ENCODE measurements at places on chromosomes 2 and 18. TPM values are rescaled to one million over a fixed set of nuclear protein-coding genes. Genes with fewer than 3 reads are reported as not detected.

GRCh38 chr2:235045336-235045972 lies 93.6 kb downstream of the SH3BP4 start:
- H3K4me3 ChIP-seq: no peak overlapping the region
- no peaks in the 10 kb centered on the region for H3K27me3 ChIP-seq
- no peak overlapping the region for H3K27ac ChIP-seq
- H3K36me3 ChIP-seq: peaks cover 9% of the 10 kb centered on the region

DNA sequence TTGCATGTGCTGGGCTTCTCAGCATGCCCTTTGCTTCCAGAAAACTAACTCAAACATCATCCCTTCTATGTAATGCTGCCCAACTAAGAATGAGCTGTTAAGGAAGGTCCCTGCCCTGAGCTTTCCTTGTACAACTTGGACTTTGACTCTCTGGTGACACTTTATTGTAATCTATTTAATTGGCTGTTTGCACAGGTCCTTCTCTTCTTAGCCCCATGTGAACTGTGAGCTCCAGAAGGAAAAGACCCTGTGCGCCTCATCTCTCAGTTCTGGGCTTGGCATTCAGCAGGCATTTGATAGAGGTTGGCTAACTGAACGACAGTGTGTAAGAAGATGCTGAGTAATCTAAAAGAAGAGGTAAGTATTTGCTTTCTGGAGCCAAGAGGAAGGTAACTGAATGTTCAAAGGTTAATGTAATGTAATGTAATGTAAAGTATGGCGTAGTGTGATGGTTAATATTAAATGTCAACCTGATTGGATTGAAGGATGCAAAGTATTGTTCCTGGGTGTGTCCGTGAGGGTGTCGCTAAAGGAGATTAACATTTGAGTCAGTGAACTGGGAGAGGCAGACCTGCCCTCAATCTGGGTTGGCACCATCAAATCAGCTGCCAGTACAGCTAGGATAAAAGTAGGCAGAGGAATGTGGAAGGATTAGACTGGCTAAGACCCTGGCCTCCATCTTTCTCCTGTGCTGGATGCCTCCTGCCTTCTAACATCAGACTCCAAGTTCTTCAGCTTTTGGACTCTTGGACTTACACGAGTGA lies 60.8 kb upstream of the CCDC195 start:
- no peaks in the 10 kb centered on the region for H3K27me3 ChIP-seq
- no peak overlapping the region for H3K4me3 ChIP-seq
- DNase-seq: no peak
- H3K36me3 ChIP-seq: peaks cover 39% of the 10 kb centered on the region

GRCh38 chr2:104919127-104919526 lies 65.2 kb downstream of the POU3F3 start:
- no peaks in the 10 kb centered on the region for H3K36me3 ChIP-seq
- no peak overlapping the region for H3K4me3 ChIP-seq
- no peak for DNase-seq
- H3K27ac ChIP-seq: no peak overlapping the region

- H3K36me3 ChIP-seq: no peaks in the 10 kb centered on the region
- no peaks in the 10 kb centered on the region for H3K27me3 ChIP-seq
- H3K4me1 ChIP-seq: no peaks in the 10 kb centered on the region
- no peak overlapping the region for H3K27ac ChIP-seq
These were observed 348.1 kb downstream of the CLIP4 start for GRCh38 chr2:29463181-29463900.

GRCh38 chr2:81363800-81364199 lies 1059.2 kb upstream of the LRRTM1 start:
- no peaks in the 10 kb centered on the region for H3K36me3 ChIP-seq
- no peaks in the 10 kb centered on the region for H3K27me3 ChIP-seq
- no peak overlapping the region for H3K4me3 ChIP-seq
- H3K4me1 ChIP-seq: no peaks in the 10 kb centered on the region
- H3K27ac ChIP-seq: no peak overlapping the region
- DNase-seq: no peak

DNA sequence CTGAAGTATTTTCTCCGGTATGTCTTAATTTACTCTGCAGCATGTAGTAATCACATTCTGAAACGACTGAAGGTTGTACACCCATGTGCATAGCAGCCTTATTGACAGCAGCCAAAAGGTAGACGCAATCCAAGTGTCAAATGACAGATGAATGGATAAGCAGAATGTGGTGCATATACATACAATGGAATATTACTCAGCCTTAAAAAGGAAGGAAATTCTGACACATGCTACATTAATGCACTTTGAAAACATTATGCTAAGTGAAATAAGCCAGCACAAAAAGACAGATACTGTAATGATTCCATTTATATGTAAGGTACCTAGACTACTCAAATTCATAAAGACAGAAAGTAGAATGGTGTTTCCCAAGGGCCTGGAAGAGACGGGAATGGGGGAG lies 88.0 kb upstream of the EFEMP1 start:
- no peaks in the 10 kb centered on the region for H3K36me3 ChIP-seq
- no peak overlapping the region for H3K4me3 ChIP-seq
- peaks cover 3% of the 10 kb centered on the region for H3K4me1 ChIP-seq
- no peaks in the 10 kb centered on the region for H3K27me3 ChIP-seq
- H3K27ac ChIP-seq: no peak overlapping the region
- DNase-seq: no peak

GRCh38 chr2:45404807-45405297 lies 206.2 kb downstream of the SRBD1 start:
- H3K27me3 ChIP-seq: no peaks in the 10 kb centered on the region
- no peaks in the 10 kb centered on the region for H3K36me3 ChIP-seq
- no peak overlapping the region for H3K4me3 ChIP-seq
- H3K4me1 ChIP-seq: no peaks in the 10 kb centered on the region

DNA sequence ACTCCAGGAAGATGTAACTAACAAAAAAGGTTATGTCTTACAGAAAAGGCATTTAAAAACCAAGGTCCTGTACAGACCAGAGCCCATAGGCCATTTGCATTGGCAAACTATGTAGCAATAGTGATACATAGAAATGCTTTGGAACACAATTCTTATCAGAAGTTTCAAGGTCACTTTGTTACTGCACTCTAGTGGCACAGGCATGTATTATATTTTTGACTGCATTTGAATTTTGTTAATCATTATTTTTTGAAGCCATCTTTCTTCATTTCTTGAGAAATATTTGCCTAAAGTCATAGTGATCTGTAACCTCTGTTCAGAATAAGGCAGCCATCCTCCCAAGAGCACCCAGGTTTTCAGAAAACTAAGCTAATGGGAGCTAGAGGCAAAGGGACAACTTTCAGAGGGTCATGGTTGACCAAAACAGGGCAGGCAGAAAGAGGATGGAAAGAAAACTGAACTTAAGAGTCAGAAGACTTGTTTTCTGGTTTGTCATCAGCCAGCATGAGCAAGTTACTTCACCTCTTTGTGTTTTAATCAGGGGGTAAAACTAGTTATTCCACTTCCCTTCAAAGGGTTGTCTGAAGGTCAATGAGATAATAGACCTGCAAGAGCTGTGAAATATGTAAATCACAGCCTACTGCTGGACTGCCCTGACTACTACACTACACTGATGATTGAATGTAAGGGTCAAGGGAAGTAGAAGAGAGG lies 41.5 kb downstream of the SLC38A11 start:
- no peaks in the 10 kb centered on the region for H3K27me3 ChIP-seq
- no peak overlapping the region for H3K4me3 ChIP-seq
- H3K27ac ChIP-seq: no peak overlapping the region
- peaks cover 9% of the 10 kb centered on the region for H3K4me1 ChIP-seq
- no peak for DNase-seq

DNA sequence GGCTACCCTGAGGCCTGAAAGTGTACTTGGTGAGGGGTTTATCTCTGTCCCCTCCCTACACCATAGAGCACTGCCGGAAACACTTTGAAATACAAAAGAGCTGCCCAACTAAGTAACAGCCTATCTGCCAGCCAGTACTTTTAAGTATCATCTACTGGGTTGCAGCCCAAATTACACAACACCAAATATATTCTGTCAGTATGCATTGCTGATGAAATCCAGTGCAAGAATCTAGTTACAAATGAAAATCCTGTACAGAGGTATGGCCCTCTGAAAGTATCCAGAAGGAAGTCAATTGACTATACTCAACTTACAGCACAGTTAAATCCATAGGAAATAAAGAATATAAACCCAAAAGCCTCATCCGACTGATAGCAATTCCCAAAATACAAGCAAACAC lies 280.8 kb downstream of the CCDC85A start:
- H3K4me1 ChIP-seq: no peaks in the 10 kb centered on the region
- H3K27me3 ChIP-seq: no peaks in the 10 kb centered on the region
- no peak overlapping the region for H3K4me3 ChIP-seq
- no peaks in the 10 kb centered on the region for H3K36me3 ChIP-seq
- H3K27ac ChIP-seq: no peak overlapping the region
- no peak for DNase-seq

- H3K27ac ChIP-seq: no peak overlapping the region
- H3K36me3 ChIP-seq: no peaks in the 10 kb centered on the region
- no peaks in the 10 kb centered on the region for H3K4me1 ChIP-seq
- H3K27me3 ChIP-seq: no peaks in the 10 kb centered on the region
- no peak for DNase-seq
- H3K4me3 ChIP-seq: no peak overlapping the region
These were observed 76.9 kb downstream of the DIS3L2 start for GRCh38 chr2:232038251-232038880.

DNA sequence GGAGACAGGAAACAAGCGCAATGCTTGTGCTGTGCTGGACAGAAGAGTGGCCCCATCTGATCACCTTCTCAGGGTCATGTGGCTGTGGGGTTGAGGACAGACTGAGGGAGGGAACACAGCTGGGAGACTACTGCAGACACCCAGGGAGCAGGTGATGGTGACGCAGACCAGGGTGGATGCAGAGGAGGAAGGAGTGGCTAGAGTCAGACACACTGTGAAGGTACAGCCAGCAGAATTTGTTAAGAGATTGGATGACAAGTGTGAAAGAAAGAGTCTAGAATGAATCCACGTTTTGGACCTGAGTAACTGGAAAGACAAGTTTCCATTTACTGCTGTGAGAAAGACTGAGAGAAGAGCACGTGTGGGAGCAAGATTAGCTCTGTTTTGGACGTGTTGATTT lies 15.9 kb upstream of the POMC start:
- no peaks in the 10 kb centered on the region for H3K36me3 ChIP-seq
- H3K4me1 ChIP-seq: no peaks in the 10 kb centered on the region
- H3K27ac ChIP-seq: no peak overlapping the region
- no peak for DNase-seq

- DNase-seq: no peak
- no peaks in the 10 kb centered on the region for H3K4me1 ChIP-seq
- no peaks in the 10 kb centered on the region for H3K27me3 ChIP-seq
- no peak overlapping the region for H3K27ac ChIP-seq
- H3K36me3 ChIP-seq: peaks cover 18% of the 10 kb centered on the region
These were observed 101.2 kb downstream of the UBR3 start for GRCh38 chr2:169928463-169928864.

GRCh38 chr2:79876430-79876829 lies 363.6 kb downstream of the CTNNA2 start:
- DNase-seq: no peak
- H3K27ac ChIP-seq: no peak overlapping the region
- H3K27me3 ChIP-seq: no peaks in the 10 kb centered on the region
- no peak overlapping the region for H3K4me3 ChIP-seq
- H3K4me1 ChIP-seq: no peaks in the 10 kb centered on the region

- DNase-seq: no peak
- H3K4me3 ChIP-seq: no peak overlapping the region
- no peaks in the 10 kb centered on the region for H3K4me1 ChIP-seq
- H3K27ac ChIP-seq: no peak overlapping the region
- H3K36me3 ChIP-seq: no peaks in the 10 kb centered on the region
These were observed 198.2 kb upstream of the SPRED2 start for GRCh38 chr2:65630643-65631042.

- no peak overlapping the region for H3K4me3 ChIP-seq
- no peaks in the 10 kb centered on the region for H3K36me3 ChIP-seq
- DNase-seq: no peak
- H3K4me1 ChIP-seq: no peaks in the 10 kb centered on the region
These were observed 33.1 kb downstream of the CHN1 start for GRCh38 chr2:174971868-174972781.

DNA sequence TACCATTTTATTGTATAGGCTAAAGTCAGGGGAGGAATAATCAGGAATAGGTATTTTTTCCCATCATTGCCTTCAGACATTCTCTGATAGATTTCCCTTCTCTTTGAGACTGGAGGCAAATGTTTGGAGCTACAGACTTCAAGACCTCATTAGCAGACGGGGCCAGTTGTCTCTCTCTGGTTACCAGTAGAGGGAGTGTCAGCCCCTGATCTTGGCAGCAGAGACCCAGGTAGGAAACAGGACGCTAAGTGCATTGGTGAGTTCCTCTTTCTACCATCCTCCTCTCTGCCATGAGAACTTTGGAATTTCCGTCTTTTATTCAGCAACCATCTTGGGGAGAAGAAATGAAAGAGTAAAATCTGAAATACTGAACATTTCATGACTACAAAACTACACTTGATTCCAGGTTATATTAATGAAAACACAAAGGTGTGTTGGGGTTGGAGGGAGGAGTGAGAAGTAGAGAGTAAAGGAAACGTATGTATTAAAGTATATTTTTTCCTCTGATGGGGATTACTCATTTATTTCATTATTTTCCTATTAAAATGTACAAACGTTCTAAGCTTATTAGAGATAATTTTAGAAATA lies 186.2 kb upstream of the GCFC2 start:
- H3K4me1 ChIP-seq: no peaks in the 10 kb centered on the region
- no peaks in the 10 kb centered on the region for H3K27me3 ChIP-seq
- DNase-seq: no peak
- H3K4me3 ChIP-seq: no peak overlapping the region

CCNT2 gene
- 14.2 TPM for total RNA-seq

TEX261 gene
- total RNA-seq: 133 TPM

OSR1 gene
- total RNA-seq: 66.7 TPM

CROCC2 gene
- total RNA-seq: 2.9 TPM

ASB18 gene
- not detected for total RNA-seq

RAB11FIP5 gene
- total RNA-seq: 95.3 TPM

SH2D6 gene
- total RNA-seq: not detected

GAREM1 gene
- total RNA-seq: 8.9 TPM
